Epithelial cell of proximal tubule (primary cell): ENCODE measurements at places on chromosomes 3 and 15.

DNA sequence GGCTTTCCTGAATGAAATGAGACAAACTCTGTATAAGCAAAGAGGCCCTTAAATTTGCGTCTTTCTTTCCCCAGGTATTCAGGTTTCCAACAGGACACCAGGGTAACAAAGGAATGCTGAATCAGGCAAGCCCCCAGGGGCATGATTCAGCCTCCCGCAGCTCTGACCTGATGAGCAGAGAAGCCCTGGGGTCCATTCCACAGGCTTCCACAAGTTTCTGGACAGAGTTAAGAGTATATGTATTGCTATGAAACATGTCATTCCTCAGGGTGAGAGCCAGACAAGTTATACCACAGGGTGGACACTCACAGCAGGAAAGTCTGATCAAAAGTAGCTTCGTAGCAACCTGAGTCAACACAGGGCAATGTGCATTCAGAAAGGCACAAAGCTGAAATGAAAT lies 68.1 kb upstream of the CTNNB1 start:
- DNase-seq: no peak

- DNase-seq: no peak
Observed at GRCh38 chr3:134496471-134497071, 10.7 kb downstream of the CEP63 start.

GRCh38 chr3:131608296-131608695 lies 105.5 kb upstream of the MRPL3 start:
- no peak for DNase-seq

GRCh38 chr3:58492494-58492905 lies 604 bp downstream of the KCTD6 start:
- no peak for DNase-seq

DNA sequence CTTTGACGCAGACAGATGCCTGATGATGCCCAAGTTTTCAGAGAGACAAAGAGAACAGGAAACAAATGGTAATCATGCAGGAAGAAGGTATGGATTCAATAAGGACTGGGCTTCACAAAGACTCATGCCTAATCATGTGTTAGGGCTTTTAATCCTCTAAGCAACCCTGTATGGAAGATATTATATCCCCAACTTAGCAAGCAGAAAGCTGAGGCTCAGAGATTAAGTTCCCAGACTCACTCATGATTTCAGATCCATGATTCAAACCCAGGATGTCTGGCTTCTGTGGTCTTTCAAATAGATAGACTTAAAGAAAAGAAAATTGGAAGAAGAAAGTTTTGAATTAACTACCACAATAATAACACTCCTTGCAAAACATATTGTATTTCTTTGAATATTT lies 4.1 kb upstream of the CLASP2 start:
- DNase-seq: no peak

- no peak for DNase-seq
Observed at GRCh38 chr3:38457111-38458003, 3.7 kb downstream of the ACVR2B start.

DNA sequence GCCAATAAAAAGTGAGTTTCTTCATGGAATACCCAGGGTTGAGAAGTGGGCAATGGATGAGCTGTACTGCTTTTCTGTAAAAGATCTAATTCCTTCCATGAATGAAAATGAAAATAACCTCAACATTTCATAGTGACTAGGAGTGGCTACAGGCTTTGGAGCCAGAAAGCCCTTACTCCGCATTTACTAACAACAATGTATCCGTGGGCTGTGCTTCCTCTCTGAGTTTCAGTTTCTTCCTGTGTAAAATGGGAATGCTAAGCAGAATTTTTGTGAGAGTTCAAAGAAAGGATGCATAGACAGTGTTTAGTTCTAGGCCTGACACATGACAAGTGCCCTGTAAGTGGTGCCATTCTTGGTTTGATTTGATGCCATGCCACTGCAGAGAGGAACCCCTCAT lies 47.5 kb upstream of the TM4SF1 start:
- no peak for DNase-seq

- no peak for DNase-seq
Observed at GRCh38 chr3:14672588-14672987, 2.4 kb upstream of the C3orf20 start.

GRCh38 chr3:145719114-145719513 lies 441.9 kb downstream of the PLOD2 start:
- no peak for DNase-seq

- DNase-seq: no peak
Observed at GRCh38 chr3:29141197-29141917, 139.5 kb upstream of the RBMS3 start.

DNA sequence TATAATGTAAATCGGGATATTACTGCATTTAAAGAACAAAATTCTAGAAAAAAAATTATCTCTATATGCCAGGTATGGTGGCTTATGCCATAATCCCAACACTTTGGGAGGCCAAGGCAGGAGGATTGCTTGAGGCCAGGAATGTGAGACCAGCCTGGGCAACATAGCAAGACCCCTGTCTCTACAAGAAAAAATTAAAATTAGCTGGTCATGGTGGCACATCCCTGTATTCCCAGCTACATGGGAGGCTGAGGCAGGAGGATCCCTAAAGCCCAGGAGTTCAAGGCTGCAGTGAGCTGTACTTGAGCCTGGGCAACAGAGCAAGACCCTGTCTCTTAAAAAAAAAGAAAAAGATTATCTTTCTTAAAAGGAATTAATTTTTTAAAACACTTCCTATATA lies 12.8 kb downstream of the SENP7 start:
- no peak for DNase-seq

GRCh38 chr3:183354325-183354831 lies 74.0 kb downstream of the MCF2L2 start:
- DNase-seq: no peak

GRCh38 chr3:147640781-147641180 lies 231.6 kb downstream of the ZIC1 start:
- no peak for DNase-seq

DNA sequence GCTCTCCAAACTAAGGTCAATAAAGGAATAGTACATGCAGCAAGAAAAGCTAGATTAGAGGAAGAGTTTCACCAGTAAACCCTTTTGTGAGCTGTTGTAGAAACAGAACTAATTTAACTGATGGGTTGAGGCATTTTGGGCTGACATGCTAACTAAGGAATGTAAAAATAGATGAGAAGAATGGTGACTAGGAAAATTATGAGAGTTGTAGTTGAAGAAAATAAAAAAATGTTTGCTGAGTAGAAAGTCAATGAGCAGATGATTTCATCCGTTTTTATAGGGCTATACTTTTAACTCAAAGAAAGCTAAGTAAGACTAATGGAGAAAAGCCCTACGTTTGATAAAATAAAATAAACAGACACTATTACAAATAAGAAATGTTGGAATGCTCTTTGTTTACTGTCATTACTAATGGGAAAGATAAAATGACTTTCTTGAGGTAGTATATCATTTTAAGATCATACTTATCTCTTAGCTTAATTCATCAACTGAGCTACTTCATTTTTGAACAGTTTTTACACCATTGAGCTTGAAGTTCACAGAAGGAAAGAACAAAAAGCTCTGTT lies 209.4 kb upstream of the DPH6 start:
- DNase-seq: no peak

DNA sequence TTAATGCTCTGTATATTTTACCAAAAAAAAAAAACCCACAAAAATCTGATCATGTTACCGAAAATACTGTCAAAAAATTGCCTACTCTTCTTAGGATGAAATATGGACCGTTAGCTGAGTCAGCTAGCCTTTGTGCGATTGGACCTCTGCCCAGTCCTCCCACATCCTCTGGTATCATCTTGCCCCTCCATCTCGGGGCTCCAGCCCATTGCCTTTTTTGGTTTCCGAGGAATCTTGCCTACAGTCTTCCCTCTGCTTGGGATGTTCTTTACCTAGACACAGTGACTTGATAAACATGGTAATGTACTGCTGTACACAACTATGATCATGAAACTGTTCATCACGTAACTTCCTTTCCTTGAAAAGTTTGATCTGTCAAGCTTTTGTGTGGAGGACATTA lies 371.4 kb downstream of the SV2B start:
- no peak for DNase-seq

DNA sequence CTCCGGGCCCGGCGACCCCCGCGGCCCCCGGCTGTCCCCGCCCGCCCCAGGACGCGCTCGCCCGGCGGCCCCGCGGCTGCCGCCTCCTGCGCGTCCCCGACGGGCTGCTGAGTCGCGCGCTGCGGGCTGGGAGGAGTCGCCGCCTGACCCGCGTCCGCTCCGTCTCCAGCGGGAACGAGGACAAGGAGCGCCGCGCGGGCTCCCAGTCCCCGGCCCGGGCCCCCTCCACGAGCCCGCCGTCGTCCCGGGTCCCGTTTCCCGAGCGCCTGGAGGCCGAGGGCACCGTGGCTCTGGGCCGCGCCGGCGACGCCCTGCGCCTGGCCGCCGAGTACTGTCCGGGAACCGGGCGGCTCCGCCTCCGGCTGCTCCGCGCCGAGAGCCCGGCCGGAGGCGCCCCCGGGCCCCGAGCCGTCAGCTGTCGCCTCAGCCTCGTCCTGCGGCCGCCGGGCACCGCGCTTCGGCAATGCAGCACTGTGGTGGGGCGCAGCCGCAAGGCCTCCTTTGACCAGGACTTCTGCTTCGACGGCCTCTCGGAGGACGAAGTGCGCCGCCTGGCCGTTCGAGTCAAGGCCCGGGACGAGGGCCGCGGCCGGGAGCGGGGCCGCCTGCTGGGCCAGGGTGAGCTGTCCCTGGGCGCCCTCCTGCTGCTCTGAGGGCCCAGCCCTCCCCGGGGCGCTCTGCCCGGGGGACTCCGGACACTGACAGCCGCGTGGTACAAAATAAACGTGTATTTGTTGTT lies 1.5 kb downstream of the C2CD4A start:
- DNase-seq: no peak

DNA sequence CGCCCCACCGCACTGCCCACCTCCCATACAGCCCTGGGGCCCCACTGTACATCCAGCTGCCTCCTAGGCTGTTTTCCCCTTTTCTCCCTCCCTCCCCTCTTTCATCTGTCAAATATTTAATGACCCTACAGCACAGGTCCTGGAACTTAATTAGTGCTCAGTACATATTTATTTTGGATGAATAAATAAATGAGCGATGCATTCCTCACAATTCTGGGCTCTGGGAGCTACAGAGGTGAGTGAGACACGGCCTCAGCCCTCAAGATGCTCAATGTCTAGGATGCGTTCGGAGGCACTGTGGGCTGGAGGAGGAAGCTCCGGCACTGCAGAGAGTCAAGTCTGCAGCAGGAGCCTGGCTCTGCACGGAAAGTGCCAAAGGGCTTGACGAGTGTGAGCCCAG lies 175.0 kb downstream of the FAM43A start:
- DNase-seq: no peak
